Posterior cingulate gyrus (tissue), 11 donors: ENCODE measurements at places on chromosomes 4 and X.

GRCh38 chrX:42093756-42094155 lies 170.4 kb upstream of the CASK start:
- no peak for DNase-seq

- no peak for DNase-seq
Observed at GRCh38 chrX:104482757-104483156, 83.2 kb upstream of the IL1RAPL2 start.

DNA sequence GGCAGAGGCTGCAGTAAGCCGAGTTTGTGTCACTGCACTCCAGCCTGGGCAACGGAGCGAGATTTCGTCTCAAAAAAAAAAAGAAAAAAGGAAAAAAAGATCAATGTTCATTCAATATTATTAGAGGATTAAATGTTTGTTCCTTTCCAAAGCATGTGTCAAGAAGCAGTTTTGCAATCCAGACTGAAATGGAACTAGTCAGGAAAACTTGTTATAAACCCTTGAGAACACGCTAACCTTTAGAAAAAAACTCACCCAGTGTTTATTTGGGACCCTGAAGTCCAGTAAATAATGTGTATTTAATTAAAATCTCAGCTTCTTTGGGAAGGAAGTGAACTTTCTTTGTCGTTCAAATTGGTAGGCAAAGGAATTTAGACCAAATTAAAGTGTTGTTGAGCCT lies 16.4 kb upstream of the PRSS12 start:
- no peak for DNase-seq

GRCh38 chrX:23494741-23495140 lies 160.1 kb downstream of the PTCHD1 start:
- DNase-seq = no peak

- DNase-seq = no peak
Observed at GRCh38 chrX:12210971-12211370, 72.7 kb downstream of the FRMPD4 start.

GRCh38 chrX:50115973-50116372 lies 84.8 kb downstream of the AKAP4 start:
- no peak for DNase-seq

GRCh38 chrX:45709381-45709780 lies 508.7 kb upstream of the DIPK2B start:
- DNase-seq = no peak

GRCh38 chrX:130799393-130799792 lies 103.6 kb downstream of the ENOX2 start:
- DNase-seq = no peak

GRCh38 chr4:66750273-66750672 lies 795.0 kb downstream of the CENPC start:
- DNase-seq = no peak

DNA sequence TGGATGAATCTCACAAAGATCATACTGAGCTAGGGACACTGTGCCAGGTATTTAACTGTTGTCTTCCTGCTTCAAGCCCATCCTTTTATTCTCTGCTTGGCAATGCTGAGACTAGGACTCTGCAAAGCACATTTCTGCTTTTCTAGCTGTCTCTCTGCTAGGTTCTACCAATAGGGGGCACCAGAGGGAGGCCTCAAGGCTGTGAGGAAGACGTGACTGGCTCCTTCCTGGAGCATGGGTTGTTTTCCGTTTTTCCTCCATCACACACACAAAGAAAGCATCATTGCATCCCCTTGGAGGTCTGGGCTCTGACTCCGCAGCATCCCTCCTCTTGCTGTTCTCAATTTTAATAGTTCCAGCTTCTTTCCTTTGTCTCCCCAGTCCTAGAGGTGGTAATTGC lies 10.9 kb upstream of the DCTD start:
- DNase-seq = no peak

DNA sequence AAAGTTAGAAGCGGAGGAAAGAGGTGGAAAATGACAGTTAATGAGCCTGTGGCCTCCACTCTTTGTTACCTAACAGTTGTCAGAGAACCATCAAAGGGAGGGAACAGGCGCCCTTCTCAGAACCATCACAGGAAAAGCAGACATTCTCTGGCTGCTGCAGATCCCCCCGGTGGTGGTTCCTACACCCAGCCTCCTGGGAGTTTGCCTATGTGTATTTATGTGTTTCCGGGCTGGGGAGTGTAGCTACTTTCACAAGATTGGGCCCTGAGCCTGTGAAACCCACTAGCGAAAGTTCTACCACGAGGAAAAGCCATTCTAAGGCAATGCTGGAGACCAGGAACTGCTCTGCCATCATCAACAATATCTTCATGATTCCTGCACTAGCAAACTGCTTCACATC lies 52.7 kb upstream of the BCOR start:
- no peak for DNase-seq

GRCh38 chr4:140790765-140791164 lies 34.6 kb upstream of the TBC1D9 start:
- peak; percentile 24 for DNase-seq

DNA sequence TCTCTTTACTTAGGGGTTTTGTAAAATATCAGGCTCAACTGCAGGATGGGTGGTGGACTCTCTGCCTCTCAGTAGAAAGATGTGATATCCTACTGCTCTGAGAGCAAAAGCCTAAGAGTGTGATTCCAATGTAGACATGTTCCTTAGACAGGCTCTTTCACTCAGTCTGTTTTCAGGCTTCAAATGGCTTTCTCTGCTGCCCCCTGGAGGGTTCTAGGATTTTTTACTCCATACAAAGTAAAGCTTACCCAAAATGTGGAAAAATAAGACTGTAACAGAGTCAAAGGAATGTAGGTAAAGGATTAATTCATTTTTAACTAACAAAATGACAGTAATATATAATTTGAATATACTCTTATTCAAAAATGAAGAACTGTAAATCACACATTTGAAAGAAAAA lies 32.1 kb downstream of the ZGRF1 start:
- DNase-seq = no peak

GRCh38 chr4:113846433-113846832 lies 84.9 kb upstream of the CAMK2D start:
- no peak for DNase-seq

GRCh38 chr4:173420324-173420752 lies 21.4 kb upstream of the SCRG1 start:
- DNase-seq = no peak

- no peak for DNase-seq
Observed at GRCh38 chrX:110034036-110034435, 31.1 kb downstream of the TMEM164 start.

DNA sequence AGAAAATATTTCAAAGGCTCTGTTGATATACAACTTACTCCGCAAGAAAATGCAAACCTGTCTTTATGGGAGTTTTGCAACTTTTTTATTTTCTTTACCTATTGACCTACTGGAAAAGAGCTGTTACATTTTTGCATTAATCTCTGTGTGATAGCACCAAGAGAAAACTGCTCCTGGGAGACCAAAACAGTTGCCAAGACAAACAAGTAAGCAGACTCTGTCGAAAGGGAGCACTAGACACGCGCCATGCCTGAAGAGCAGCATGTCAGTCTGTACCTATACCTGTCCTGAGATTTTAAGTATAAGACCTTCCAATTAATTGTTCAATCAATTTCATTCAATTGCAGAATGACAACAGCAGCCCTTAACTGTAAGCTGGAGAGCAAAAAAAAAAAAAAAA lies 56.0 kb upstream of the TECRL start:
- no peak for DNase-seq

- no peak for DNase-seq
Observed at GRCh38 chr4:111231281-111231680, 608.4 kb upstream of the PITX2 start.

GRCh38 chr4:7872264-7872771 lies 67.3 kb downstream of the AFAP1 start:
- peak; percentile 45 for DNase-seq

- no peak for DNase-seq
Observed at GRCh38 chr4:183147983-183148382, 48.9 kb downstream of the WWC2 start.

- no peak for DNase-seq
Observed at GRCh38 chrX:19883878-19884277, 3.5 kb downstream of the SH3KBP1 start.

GRCh38 chrX:130636277-130636676 lies 234.5 kb downstream of the RBMX2 start:
- no peak for DNase-seq

GRCh38 chr4:138310991-138311390 lies 68.8 kb upstream of the SLC7A11 start:
- no peak for DNase-seq

GRCh38 chr4:74283614-74284013 lies 24.7 kb upstream of the EPGN start:
- no peak for DNase-seq

DNA sequence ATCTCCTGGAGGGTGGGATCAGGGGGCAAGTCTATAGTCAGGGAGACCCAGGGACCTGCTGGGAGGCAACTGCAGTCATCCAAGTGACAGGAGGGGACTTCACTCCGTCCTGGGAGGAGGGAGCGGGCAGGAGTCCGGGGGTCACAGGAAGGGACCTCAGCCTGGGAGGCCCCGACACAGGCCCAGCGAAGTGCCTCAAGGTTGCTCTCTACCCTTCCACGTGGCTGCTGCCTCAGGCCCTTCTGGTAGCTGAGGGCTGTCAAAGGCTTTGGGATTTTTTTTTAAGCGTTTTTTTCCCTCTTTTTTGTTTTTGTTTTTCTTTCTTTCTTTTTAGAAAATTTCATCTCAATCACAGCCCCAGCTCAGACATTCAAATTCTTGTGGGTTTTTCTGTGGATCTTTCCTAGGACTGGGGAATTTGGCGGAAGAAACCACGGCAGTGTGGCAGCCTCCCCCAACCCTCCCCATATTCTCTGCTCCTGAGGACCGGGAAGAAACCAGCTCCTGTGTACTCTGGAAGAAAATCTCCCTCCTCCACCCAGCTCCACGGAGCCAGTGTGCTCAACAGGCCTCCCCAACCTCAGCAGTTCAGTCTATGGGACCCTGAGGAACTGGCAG lies 1.4 kb upstream of the HAUS7 start:
- no peak for DNase-seq

- DNase-seq = no peak
Observed at GRCh38 chr4:83138946-83139345, 24.4 kb upstream of the PLAC8 start.

GRCh38 chrX:1466971-1467561 lies 14.4 kb upstream of the ASMTL start:
- DNase-seq = no peak

DNA sequence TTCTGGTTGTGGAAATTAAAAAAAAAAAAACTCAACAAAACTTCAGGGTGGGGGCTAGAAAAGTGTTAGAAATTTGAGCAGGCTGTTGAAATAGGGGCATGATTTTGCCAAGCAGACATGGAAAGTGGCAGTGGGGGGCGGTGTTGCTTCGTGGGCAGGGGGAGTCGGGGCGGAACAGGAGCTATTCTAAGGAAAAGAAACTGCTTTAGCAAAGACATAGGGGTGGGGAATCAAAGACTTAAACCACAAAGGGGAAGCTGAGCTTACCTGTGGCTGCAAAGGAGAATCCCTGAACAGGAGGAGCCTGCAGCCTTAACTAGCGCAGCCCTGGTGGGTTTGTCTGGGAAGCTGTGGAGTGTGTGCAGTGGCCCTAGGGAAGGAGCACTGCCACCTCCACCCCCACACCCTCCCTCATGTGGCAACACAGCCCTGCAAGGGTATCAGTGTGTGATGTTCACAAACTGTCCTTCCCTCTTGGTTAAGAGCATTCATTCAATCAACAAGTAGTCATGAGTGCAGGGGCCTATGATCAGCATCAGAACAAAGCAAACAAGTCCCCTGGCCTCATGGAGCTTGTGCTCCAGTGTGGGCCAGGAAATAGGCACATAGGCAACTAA lies 20.5 kb downstream of the SEL1L3 start:
- DNase-seq = no peak

DNA sequence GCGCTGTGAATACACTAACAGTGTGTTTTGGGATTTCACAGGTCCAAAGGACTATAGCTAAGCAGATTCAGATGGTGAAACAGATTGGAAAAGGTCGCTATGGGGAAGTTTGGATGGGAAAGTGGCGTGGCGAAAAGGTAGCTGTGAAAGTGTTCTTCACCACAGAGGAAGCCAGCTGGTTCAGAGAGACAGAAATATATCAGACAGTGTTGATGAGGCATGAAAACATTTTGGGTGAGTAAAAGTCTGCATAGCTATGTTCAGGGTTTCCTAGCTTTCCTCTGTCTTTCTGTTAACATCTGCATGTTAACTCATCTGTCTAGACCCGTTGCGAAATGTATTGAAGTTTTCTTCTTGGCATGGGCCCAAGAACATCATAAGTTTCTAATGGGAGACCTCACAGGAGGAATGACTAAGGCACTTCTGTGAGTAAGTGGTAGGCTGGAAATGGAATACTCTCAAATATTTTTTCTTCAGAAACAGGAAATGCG lies 372.1 kb downstream of the BMPR1B start:
- no peak for DNase-seq

DNA sequence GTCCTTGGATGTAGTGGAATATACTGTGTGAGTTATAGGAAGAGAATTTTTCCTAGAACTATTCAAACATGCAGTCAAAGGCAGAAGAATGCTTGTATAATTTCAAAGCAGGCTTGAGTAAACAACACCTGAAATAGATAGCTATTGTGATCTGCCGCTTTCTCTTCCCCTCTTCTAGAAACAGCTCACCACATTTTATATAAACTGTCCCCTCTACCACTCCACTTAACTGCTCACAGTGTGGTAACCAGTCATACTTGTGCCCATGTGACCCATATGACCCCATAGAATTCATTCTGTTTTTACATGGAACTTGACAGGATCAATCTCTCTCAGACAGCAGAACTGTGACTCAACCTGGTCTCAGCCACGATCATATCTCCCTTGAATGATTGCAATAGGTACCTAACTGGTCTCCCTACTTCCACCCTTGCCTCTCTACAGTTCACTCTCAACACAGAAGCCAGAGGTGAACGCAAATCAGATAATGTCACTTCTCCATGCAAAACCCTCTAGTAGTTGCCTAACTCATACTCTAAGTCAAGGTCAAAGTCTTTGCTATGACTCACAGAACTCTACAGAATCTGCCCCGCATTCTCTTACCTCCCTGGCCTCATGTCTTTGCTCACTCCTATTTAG lies 85.6 kb upstream of the EFHC2 start:
- DNase-seq = no peak

- DNase-seq = no peak
Observed at GRCh38 chrX:47936224-47936939, 67.4 kb downstream of the ZNF182 start.

- DNase-seq = no peak
Observed at GRCh38 chr4:118816538-118817177, 19.3 kb downstream of the SEC24D start.
